AG09319 (cell line): ENCODE measurements at places on chromosomes 6 and 20.

DNA sequence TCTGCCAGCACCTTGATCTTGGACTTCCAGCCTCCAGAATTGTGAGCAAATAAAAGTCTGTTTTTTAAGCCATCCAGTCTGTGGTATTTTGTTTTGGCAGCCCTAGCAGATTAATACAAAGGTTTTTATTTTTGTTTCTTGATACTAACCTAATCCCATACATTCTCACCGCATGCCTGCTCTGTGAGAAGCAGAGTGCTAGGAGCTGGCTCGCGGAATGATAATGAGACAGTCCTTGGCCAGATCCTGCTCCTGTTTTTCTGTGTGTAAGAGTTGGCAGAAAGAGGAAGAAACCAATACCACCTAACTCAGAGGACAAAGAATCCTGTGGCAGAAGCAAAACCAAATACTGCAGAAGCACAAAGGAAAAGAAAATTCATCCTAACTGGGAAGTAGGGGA is 82.6 kb downstream of the KIF16B start:
- no peak for DNase-seq

GRCh38 chr6:109009236-109009961 is 85.2 kb downstream of the SESN1 start:
- peak; percentile 62 for DNase-seq

- DNase-seq = no peak
Observed at GRCh38 chr20:6829510-6830116, 62.1 kb downstream of the BMP2 start.

DNA sequence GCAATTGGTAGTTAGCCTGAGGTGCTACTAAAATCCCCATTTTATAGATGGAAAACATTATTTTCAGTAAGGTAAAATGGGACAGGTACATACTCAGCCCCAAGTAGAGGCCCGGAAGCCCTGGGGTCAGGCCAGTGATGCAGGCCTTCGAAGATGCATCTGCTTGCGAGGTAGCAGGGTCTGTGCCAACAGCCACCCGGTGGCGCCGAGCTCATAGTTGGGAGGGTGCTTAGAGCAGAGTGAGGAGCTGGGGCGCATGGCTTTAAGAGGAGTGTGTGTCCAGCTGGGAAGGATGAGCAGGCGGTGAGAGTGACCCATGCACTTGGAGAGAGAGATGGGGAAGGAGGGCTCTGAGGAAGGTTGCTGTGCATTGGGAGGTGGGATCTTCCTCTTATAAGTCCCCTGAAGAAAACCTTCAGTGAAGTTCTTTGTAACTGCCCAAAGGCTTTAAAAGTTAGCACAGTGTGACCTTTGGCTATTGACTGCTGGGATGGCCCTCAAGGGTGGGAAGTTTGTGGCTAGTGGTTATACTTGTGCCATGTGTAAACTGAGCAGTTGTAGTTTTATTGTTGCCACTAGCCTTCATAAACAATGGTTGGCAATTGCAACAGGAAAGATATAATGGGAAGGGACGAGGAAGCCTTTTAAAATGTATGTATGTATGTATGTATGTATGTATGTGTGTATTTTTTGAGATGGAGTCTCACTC is 71.1 kb downstream of the TOX2 start:
- DNase-seq = no peak

- DNase-seq = no peak
Observed at GRCh38 chr6:137291441-137291840, 72.3 kb upstream of the IFNGR1 start.

DNA sequence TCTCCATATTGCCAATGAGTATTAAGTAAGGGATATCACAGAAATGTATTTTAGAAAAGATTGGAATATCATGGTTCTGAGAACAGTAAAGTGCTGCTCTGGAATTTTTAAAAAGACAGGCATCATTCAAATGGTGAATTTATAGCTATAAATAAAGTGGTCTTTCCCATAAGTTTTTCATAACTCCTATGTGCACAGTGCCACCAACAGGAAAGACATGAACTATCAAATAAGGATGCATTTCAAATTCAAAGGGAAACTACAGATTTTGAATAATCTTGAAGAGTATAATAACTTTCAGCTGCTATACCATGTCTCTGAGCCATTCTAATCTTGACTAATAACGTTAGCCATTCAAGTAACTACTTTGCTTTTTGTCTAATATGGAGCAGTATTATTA is 456.8 kb upstream of the GJE1 start:
- no peak for DNase-seq

GRCh38 chr20:53894707-53895384 is 175.5 kb downstream of the BCAS1 start:
- DNase-seq = no peak

DNA sequence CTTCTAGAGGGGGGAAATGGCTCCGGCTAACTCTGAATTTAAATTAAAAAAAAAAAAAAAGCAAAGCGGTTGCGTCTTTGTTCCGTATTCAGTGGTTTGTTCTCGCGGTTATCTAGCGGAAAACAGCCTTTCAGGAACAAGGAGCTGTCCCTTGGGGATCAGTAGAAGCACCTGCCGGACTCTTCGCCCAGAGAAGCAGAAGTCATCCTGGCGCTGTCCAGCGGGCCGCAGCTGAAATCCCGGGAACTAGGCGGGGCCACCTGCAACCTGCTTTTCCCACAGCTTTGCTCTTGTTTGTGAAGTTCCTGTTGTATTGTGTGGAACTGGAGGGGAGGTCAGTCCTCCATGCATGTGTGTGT is 43.9 kb upstream of the GJE1 start:
- DNase-seq = no peak

GRCh38 chr20:48769069-48769983 is 58.5 kb downstream of the PREX1 start:
- no peak for DNase-seq

- DNase-seq = no peak
Observed at GRCh38 chr6:44820321-44820720, 432.8 kb downstream of the CDC5L start.

GRCh38 chr20:17795501-17796071 is 95.8 kb downstream of the BANF2 start:
- no peak for DNase-seq

- no peak for DNase-seq
Observed at GRCh38 chr6:159726255-159726917, 920 bp upstream of the WTAP start.
